ENCODE measurements at places on chromosomes 1 and 21.
A peak's percentile ranks its signal among the peaks of the same experiment; 100 is the strongest.

GRCh38 chr1:163866564-163866963 lies 544.8 kb downstream of the NUF2 start:
- DNase-seq, result no peak

DNA sequence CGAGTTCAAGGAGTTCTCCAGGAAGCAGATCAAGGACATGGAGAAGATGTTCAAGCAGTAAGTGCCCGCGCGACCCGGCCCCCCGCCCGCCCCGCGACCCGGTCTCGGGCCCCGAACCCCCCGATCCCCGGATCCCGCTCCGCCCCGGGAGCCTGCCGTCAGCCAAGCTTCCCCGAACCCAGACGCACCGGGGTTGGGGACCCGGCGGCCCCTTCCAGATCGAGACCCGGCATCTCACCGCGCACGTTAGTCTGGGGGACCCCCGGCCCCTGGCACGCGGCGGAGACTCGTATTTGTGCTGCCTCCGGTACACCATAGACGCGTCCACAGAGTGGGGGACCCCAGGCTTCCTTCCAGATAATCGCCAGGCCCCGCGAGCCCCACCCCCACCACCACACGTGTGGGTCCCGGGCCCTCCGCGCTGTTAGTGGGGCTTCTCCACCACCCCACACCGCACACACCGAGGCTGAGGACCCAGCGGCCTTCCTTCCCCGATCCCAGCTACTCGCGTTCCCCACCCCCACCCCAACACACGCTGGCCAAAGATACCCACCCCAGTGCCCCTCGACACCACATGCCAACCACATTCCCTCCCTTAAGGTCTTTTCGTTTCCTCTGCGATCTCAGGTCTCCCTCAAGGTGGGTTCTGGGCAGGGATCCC lies 665 bp downstream of the EFHD2 start:
- no peak for DNase-seq

DNA sequence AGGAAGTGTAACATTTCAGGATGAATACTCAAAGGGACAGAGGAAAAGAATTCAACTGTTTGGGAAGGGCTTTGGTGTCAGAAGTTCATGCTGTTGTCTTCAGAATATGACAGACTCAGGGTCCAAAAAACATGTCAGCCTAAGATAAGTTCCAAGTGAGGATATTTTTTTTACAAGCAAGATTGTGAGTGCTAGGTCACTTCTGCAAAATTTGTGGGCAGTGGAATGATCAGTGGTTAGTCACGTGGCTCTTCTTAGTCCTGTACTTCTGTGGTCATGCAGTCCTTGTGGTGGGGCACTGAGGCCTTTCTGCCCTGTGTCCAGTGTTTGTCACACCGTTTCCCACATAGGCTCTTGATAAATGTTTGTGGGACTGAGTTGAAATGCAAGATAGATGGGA lies 5.2 kb downstream of the RGL1 start:
- DNase-seq, result no peak

- no peak for DNase-seq
Measured at GRCh38 chr1:60619581-60619980, 462.8 kb upstream of the NFIA start.

DNA sequence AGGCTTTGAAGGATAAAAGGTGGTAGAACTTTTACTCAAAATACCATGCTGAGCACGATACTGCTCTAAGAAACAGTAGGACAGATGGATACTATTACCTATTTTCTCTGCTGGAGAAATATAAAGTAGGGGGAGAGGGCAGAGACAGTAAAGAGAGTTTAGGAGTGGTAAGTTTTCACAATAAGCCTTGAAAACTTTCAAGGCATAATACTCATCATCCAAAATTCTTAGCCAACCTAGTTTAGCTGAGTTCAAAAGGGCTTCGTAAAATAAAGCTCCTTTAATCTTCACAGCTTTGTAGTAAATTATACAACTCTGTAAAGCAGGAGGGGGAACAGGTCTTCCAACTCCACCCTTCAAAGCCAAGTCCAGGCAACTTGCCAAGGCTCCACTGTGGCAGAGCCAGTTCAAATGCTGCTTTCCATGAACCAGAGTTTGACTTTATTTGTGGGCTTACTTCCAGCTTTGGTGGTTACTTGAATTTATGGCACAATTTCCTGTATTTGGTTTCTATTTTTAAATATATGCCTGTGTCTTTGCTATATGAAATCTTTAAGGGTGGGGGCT lies 15.5 kb downstream of the TEX38 start:
- DNase-seq, result no peak

DNA sequence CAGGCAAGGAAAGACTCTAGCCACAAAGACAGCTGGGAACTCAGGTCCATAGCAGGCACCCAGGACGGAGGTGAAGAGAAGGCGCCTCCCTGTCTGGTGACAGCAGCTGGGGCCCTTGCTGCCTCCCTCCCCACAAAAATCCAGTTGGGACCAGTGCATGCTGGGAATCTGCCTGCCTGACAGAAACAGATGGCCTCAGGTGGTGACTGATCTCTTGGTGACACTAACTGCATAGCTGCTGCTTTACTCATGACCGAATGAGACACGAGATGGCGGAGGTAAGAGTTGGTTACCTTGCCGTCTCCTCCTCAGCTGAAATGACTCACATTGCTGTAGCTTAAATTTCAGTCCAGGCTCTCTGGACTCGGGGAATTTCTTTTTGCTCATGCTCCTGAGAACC lies 130.3 kb downstream of the FGGY start:
- DNase-seq, result no peak

GRCh38 chr21:43702785-43703034 lies 16.2 kb upstream of the PDXK start:
- no peak for DNase-seq

GRCh38 chr1:98662356-98662670 lies 792 bp downstream of the SNX7 start:
- no peak for DNase-seq

GRCh38 chr1:26291433-26291832 lies 11.5 kb downstream of the SH3BGRL3 start:
- no peak for DNase-seq

GRCh38 chr1:28887835-28888682 lies 26.3 kb upstream of the EPB41 start:
- DNase-seq, result no peak

DNA sequence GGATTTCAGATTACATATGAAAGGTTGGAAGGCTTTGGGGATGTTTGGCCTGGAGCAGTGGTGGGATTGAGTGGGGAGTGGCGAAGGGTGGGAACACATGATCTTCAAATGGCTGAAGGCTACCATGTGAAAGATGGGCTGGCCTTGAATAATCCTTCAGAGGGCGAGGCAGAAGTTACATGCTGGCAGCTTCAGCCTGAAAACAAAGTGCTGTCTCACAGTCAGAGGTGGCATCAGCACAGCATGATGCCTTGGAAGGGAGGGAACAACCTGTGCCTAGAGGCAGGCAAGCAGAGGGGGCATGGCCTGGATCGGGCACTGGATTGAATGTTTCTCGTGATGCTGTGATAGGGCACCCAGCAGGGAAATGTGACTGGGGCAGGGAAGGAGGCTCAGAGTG lies 130.8 kb downstream of the BEND5 start:
- DNase-seq, result no peak

DNA sequence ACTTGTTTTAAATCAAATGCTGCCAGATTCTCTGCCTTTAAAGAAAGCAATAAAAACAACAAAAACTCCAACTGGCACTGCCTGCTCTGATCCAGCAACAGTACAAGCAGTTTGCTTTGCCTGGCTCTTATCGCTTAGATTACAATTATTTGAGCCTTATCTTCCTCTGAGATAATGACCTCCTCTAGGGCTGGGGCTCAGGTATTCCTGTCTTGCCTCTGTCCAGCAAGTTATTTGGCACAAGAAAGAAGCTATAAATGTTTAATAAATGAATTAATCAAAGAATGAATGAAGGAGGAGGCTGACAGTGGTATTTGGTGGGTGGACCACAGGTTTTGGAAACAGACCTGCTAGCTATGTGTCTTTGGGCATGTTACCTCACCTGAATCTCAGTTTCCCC lies 6.7 kb upstream of the SLC2A1 start:
- no peak for DNase-seq

- DNase-seq, result no peak
Measured at GRCh38 chr1:19067912-19068638, 111.6 kb upstream of the IFFO2 start.

DNA sequence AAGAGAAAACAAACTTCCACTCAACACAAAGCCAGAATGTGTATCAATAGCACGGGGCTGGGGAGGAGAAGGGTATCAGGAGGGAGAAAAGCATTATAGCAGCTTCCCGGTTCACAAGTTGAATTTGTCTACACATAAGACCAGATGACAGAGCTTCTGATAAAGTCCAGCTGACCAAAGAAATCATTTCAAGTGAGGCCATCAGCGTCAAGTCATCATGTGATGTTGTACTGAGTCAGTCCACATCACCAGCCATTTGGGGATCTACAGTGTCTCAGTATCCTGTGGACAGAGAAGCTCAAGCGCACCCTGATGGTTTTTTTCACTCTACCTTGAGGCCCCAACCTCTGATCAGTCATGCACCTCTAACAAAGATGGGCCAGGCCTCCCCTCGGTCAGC lies 33.0 kb downstream of the SETD4 start:
- DNase-seq, result no peak

GRCh38 chr1:8889925-8890785 lies 11.7 kb upstream of the ENO1 start:
- DNase-seq, result no peak

- DNase-seq, result no peak
Measured at GRCh38 chr1:214475746-214476145, 75.7 kb downstream of the PTPN14 start.

DNA sequence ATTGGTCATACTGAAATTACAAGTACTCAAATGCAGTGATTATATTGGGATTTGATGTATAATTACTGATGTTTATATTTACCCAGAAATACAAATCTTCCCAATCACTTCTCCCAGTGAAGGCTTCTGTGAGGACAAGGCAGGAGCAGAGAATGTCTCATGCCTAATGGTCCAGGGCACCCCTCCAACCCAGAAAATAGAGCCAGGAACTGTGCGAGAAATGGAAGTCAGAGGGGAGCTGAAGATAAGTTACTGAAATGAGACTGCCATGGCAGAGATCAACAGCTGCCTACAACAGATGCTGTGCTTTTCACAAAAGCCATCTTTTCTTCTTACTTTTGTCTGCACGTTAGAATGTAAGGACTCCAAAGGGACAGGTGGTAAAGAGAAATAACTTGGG lies 171.2 kb downstream of the TTLL7 start:
- DNase-seq, result no peak

GRCh38 chr1:71774705-71775104 lies 507.6 kb downstream of the NEGR1 start:
- no peak for DNase-seq

- DNase-seq, result no peak
Measured at GRCh38 chr1:38892976-38893375, 11.6 kb upstream of the GJA9 start.

DNA sequence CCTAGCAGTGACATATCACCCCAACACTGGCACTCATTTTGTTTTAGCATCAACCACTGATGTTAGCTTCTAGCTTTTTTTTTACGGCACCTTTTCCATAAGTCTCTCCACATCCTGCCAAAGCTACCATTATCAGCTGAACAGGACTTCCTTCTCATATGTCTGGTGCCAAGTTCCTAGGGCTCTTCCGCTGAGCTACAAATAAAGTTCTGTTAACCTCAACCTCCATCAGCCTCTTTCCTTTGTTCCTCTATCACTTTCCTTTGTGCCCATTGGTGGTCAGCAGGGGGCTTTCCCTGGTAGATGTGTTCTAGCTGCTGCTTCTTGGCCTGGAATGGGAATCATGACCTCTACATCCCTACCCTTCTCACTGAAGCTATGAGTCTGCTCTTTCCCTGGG lies 163.8 kb downstream of the FAF1 start:
- DNase-seq, result no peak

- no peak for DNase-seq
Measured at GRCh38 chr1:29096231-29096886, 27.3 kb downstream of the TMEM200B start.

- no peak for DNase-seq
Measured at GRCh38 chr1:24109166-24109483, 2.8 kb downstream of the MYOM3 start.

GRCh38 chr1:157773493-157774350 lies 3.2 kb downstream of the FCRL2 start:
- DNase-seq, result no peak

- no peak for DNase-seq
Measured at GRCh38 chr21:38909929-38910328, 104.2 kb downstream of the ETS2 start.

GRCh38 chr21:43928222-43929125 lies 63.5 kb downstream of the AGPAT3 start:
- no peak for DNase-seq

DNA sequence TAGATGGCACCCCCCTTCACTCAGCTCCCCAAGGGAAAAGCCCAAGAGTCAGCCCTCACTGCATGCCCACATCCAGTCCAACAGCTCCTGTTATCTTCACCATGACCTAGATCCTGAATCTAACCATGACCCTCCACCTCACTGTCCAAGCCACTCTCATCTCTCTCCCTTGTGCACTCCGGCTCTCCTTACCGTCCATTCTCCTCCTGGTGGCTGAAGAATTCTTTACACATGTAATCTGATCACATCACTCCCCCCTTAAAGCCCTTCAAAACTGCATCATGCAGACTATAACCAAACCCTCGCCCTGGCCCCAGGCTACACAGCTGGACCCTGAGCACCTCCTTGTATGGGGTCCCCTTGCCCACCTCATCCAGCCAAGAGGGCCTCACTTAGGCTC lies 14.0 kb upstream of the PAQR7 start:
- DNase-seq, result no peak

DNA sequence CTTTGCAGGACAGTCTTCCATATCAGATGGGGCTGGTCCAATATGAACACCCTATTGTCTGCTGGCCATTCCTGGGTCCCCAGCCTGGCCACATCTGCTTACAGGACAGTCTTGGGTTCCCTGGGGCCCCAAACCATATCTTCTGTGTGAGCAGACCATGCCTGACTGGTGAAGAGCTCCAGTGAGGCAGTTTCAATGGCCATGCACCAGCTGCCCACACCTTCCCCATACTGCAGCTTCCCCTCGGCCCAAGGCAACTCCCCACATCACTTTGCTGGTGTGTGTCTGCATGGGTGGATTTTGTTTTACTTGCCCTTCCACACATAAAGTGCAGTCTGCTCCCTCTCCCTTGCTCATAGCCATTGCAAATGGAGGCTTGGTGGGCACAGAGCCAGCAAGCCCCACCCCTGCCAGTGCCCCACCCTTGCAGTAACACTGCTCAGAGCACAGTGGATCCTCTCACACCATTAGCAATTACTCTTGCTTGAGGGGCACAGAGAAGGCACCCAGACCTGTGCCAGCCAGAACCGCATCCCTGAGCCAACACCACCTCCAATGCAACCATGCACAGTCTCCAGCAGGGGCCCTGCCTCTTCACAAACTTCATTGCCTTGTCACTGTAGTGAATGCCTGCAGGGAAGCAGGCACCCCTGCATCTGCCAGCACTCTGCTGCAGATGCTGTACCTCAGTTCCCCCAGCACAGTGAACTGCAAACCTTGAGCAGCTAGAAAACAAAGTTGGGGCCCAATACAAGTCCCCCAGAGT lies 474.5 kb upstream of the BEND5 start:
- no peak for DNase-seq

GRCh38 chr1:87927391-87928280 lies 599.0 kb downstream of the LMO4 start:
- DNase-seq, result no peak

- no peak for DNase-seq
Measured at GRCh38 chr1:193740762-193741161, 554.3 kb upstream of the B3GALT2 start.

GRCh38 chr1:172662464-172663109 lies 3.7 kb downstream of the FASLG start:
- peak; percentile 73 for DNase-seq
